NCI-H2171 treated with DMSO at 0.1 percent for 48 hours (cell line): ENCODE measurements at places on chromosomes 2 and 18.

- DNase-seq, result no peak
These were observed 77.1 kb upstream of the NARS1 start for GRCh38 chr18:57698571-57699276.

DNA sequence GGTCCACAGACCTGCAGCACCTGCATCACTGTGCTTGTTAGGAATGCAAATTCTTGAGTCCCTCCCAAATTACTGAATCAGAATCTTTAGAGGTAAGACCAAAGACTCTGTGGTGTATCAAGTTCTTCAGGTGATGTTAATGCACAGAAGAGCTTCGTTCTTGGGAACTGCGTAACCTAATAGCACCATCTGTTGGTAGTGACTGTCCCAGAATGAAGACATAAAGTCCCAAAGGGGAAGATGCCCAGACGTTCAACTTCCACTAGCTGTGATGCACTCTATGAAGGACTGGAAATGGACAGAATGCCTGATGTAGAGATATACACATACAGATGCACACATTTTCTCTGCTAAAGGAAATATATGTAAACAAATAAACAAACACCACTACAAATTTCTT, 576.0 kb downstream of the LRP1B start:
- peak; percentile 94 for DNase-seq

DNA sequence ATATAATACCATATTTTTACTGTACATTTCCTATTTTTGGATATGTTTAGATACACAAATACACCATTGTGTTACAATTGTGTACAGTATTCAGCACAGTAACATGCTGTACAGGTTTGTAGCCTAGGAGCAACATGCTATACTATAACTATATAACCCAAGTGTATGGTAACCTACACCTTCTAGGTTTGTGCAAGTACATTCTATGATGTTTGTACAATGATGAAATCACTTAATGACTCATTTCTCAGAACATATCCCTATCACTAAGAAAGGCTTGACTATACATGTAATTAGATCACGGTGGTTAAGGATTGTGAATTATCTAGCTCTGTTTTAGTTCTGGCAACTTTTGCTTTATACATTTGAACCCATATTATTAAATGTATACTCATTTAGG, 31.3 kb downstream of the NPHP1 start:
- DNase-seq, result no peak

DNA sequence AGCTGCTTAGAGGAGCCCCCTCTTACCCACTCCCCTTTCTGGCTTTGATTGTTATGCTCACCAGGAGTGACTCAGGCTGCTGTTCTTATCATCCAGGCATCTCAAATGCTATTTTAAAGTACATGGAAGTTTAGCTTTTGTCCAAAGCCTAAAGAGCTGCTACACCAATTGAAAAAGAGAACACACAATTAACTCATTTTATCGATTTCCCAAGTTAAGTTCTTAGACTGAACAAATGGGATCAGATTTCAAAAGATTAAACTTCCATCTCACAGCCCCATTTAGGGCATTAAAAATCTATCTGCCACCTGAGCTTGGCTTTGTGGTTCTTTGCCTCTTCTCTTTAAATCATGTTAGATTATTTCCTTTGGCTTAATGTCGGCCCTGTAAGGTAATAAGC, 81.2 kb downstream of the MYO5B start:
- no peak for DNase-seq

DNA sequence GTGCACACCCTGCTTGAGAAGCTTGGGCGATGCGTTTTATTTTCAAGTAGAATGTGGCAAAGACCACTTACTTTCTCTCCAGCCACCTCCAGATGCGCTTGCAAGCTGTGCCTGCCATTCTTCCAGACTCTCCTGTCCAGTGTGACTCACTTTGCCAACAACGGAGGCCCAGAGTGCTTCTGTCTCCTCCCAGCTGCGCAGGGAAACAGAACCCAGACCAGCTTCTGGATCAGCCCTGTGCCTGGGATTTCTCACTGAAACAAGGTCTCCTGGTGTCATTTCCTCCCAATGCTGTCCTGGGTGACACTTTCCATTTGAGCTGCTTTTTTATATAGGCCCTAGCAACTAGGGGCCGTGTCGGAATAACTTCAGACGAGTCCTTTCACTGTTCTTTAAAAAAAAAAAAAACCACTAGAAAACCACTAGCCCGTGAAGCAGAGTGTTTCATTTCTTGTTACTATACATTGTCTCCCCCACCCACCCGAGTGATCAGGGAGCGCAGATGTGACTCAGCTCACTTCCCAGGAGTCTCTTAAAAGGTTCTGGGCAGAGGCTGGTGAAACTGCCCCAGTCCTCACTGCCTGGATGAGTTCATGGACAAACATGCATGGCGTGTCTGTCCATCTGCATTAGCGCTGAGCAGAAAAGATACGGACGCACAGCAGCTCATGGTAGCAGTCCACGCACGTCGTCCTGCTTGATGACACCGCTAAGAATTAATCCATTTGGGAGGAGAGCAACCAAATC, 25.3 kb upstream of the RPL31 start:
- no peak for DNase-seq

DNA sequence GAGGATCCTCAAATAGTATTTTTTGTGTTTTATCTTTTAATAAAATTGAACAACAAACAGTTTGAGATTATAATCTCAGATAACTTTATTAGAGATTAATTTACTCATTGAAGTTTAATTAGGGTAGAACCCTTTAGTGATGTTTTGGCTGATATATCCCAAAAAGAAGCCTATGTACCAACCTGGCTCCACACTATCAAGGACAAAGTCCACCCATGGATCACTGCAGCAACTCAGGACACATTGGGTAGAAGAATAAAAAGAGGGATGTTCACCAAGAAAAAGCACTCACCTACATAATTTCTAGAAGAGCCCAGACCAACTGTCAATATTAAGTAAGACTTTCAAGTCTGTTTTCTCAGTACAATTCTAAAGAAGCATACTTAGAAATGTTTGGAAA, 112.9 kb downstream of the EXOC6B start:
- no peak for DNase-seq

- no peak for DNase-seq
These were observed 199.1 kb downstream of the FAM210A start for GRCh38 chr18:13527256-13527655.

GRCh38 chr18:32459361-32460101, 11.2 kb downstream of the GAREM1 start:
- peak; percentile 77 for DNase-seq

DNA sequence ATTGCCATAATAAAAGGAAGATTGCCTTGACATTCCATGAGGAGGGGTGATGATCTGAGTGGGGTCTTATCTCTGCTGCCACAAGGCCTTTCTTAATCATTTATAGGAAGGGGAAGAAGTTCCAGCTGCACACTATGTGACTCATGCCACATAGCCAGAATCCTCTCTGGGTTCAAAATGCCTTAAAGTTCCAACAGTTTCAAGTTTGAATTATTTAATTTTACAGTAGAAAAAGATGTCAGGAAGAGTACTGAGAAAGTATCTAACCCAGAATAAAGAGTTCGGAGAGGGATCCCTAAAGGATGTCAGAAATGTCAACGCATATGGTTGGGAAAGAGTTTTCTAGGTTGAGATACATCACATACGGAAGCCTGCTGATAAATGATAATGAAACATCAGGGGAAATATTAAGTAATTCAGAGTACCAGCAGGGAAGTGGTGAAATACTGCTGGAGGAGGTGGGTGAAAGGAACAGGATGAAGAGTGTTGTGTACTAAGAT, 999.9 kb downstream of the TSN start:
- no peak for DNase-seq

DNA sequence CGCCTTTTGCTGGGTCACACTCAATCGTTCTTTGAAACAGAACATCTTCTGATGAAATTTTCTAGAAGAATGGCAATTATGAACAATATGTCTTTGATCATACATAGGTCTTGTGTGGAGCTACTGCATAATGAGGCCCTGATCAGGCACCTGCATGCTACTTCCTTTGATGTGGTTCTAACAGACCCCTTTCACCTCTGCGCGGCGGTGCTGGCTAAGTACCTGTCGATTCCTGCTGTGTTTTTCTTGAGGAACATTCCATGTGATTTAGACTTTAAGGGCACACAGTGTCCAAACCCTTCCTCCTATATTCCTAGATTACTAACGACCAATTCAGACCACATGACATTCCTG, 532 bp downstream of the UGT1A5 start:
- no peak for DNase-seq

DNA sequence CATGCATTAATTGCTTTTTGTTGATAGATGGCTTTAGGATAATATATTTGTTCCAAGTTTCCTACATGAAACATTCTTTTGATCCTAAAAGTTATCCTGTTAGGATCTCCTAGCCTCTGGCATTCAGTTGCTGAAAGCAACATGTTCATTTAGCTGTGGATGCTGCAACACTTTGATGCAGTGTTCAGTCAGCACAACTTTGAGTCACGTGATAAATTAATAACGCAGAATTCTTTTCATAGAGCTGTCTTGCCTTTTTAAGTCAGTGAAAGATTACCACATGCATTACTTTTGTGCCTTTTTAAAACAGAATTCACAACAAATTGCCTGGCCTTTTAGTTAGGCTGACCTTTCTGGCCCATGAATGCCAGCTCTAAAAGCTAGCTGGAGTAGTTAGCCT, 1467.9 kb upstream of the ZEB2 start:
- DNase-seq, result no peak

DNA sequence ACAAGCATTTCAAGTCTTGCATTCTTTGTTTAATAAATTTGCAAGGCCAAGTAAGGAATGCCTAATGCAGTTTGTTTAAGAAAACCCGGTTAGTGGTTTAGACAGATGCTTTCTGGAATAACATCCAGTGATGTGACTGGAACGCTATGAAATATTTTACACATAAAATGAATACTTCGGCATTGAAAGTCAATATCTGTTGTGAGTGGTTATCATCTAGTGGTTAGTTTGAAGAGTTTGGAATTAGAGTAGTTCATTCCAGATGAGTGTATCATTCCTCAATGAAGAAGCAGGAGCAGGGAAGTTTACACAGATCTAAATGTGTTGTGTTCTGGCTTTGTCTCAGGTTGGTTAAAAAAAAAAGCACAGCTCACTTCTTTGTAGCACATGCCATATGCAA, 608.0 kb upstream of the PIK3C3 start:
- DNase-seq, result no peak

GRCh38 chr2:236554629-236555282, 14.9 kb upstream of the ACKR3 start:
- no peak for DNase-seq

DNA sequence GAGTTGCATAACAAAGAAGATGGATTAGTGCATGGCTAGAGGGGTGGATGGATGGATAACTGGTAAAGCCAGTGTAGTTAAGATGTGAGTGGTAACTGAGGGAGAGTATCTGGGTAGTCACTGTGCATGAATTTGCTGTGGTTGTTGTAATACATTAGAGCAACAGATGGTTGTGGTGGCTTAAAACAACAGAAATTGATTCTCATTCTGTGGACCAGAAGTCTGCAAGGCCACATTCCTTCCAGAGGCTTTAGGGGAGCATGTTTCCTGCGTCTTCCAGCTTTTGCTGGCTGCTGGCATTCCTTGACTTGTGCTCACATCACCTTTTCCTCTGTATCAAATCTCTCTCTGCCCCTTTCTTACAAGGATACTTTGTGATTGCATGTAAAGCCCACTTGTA, 155.4 kb downstream of the ASB1 start:
- DNase-seq, result no peak

GRCh38 chr2:58057707-58058530, 11.3 kb downstream of the VRK2 start:
- DNase-seq, result no peak

DNA sequence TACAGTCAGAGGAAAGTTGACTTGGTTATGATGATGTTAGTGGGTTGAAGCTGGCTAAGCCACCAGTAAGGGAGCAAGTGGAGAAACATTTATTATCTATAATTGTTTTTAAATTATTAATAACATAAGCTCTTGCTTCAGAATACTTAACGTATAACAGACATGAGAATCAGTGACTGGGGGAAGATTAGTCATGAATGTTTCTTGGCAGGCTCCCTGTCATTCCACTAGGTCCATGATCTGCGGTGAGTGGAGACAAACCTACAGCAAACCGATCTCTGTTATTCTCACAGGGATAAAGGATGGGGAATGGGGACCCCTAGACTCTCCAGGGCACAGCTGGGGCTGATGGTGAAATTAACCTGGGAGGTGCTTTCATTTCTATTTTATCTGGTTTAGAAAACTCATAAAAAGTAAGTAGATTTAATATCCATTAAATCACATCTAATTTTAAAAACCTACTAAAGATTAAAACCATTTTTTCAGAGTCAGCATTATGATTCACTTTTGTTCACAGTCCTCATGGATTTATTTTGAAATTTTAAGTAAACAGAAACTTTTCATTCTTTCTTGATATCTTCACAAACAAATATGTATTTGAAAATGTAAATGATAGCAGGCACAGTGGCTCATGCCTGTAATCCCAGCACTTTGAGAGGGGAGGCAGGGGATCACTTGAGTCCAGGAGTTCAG, 420.3 kb downstream of the PTPRM start:
- no peak for DNase-seq

- DNase-seq, result peak; percentile 20
These were observed 219.6 kb upstream of the RAB12 start for GRCh38 chr18:8389391-8390340.

DNA sequence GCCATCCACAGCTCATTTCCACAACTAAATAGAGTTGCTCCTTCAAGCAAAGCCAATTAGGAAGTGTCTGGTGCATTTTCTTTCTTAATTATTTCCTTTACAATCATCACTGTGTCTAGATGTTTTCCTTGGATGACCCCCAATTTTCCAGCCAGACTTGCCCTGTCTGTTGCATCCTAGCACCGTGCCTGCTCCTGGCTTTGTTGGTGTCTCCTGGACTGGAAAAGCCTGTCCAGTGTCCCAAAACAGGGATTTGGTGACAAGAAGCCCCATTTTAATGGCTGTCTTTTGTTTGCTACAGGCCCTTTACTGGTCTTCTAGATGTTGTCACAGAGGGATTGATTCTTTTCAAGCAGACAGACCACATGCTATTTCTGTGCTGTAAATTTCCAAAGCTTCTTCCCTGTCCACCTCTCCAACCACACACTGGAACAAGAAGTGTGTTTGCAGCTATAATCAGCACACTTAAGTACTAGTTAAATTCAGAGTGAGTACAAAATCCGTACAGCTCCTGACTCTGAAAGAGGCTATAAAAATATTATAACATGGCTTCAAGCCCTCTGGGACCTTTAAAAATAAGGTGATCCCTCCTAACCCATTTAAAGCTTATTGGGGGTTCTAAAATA, 38.4 kb downstream of the RNF144A start:
- no peak for DNase-seq
